ENCODE measurements at places on chromosomes 1 and 21.

DNA sequence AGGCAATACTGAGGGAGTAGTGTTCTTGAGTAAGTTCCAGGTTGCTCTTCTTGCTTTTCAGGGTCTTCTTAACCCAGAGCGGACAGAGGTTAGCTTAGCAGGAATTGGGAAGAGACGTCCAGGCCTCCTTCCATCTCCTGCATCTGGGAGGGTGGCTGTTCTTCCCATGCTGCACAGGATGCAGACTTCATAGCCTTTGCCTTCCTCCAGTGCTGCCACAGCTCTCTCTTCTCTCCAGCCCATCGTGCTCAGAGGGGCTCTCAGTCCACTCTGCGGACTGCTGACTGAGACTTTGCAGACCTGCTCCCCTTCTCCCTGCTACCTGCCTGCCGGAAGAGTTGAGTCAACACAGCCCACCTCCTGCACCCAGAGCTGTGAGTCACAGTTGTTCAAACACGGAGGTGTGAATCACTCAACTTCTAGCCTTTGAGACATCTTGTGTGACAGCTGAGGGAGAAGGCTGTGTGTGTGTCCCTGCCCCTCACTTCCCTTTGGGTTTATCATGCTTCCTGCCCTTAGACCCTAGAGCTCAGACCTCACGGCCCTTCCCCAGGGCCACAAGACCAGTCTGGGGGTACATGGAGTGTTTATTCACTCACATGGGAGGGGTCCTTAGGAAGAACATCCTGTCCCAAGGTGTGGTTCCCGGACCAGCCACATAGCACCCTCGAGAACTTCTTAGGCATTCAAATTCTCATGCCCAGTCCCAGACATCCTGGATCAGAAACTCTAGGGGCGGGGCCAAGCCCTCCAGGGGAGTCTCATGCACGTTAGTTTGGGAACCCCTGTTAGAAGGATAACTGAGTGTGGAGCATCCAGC is 158.3 kb upstream of the CACNA1E start:
- H3K27ac ChIP-seq: no peak overlapping the region
- no peak overlapping the region for H3K4me3 ChIP-seq
- no peaks in the 10 kb centered on the region for H3K36me3 ChIP-seq
- peak; percentile 66 for DNase-seq
- H3K27me3 ChIP-seq: no peaks in the 10 kb centered on the region

GRCh38 chr1:180156631-180157091 is 2.0 kb downstream of the QSOX1 start:
- H3K27me3 ChIP-seq: no peaks in the 10 kb centered on the region
- no peaks in the 10 kb centered on the region for H3K36me3 ChIP-seq
- DNase-seq: no peak
- peaks cover 34% of the 10 kb centered on the region for H3K4me1 ChIP-seq

DNA sequence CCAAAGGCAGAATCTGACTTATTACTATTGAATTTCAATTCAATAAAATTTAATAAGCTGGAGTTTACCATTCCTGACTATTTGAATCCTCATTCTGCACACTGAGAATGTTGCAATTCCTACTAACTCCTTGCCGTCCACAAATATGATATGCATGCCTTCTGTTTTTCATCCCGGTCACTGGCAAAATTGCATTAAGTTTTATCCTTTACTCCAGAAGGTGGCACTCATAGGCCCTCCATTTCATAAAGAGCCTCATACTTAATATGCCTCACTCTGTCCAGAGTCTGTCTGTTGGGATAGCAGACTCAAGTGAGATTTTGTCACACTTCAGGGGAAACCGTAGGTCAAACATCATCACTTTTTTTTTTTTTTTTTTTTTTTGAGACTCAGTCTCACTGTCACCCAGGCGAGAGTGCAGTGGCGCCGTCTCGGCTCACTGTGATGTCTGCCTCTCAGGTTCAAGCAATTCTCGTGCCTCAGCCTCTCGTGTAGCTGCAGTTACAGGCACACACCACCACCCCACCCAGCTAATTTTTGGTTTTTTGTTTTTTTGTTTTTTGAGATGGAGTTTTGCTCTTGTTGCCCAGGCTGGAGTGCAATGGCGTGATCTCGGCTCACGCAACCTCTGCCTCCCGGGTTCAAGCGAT is 27.3 kb downstream of the F11R start:
- no peak overlapping the region for H3K27ac ChIP-seq
- no peaks in the 10 kb centered on the region for H3K27me3 ChIP-seq
- H3K36me3 ChIP-seq: peaks cover 7% of the 10 kb centered on the region
- H3K4me1 ChIP-seq: peaks cover 49% of the 10 kb centered on the region
- H3K4me3 ChIP-seq: no peak overlapping the region

- H3K4me3 ChIP-seq: no peak overlapping the region
- no peak overlapping the region for H3K27ac ChIP-seq
- H3K36me3 ChIP-seq: no peaks in the 10 kb centered on the region
- H3K27me3 ChIP-seq: no peaks in the 10 kb centered on the region
Observed at GRCh38 chr1:230204842-230205241, 137.8 kb downstream of the GALNT2 start.

DNA sequence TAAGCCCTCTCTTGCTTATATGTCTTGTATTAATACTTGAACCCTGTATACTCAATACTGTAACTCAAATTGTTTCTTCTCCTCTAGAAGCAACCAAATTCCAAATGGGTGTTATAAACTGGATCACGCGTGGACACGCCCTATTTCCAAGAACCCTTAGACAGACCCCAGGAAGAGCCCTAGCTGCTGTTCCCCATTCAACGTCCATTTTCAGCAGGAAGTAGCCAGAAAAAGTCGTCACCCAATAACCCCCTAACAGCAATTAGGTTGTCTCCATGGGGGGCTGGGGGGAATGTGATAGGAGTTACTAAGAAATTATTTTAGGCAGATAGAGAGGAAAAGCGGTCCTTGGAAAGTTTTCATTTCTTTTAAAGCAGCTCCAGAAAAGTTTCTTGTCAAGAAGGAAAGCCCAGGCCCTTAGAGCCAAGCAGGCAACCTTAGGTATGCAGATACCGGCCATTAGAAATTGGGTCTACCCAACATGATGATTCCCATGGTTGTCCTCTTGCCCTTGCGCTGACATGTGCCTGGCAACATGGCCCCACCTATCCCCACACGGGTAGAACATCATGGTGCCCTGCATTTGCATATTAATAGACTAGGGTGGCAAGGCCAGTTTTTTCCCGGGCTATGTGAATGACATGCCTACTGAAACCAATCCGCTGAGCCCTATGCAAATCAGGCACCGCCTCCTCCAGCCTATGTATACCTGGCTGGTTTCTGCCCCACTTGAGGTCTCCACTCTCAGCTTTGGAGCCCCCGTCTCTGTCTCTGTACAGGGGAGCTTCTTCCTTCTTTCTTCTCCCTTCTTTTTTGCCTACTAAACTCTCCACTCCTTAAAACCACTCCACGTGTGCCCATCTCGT is 4.0 kb upstream of the CD46 start:
- no peak overlapping the region for H3K4me3 ChIP-seq
- no peak for DNase-seq
- no peaks in the 10 kb centered on the region for H3K27me3 ChIP-seq
- peak overlapping the region; percentile 2 for H3K27ac ChIP-seq

- H3K4me3 ChIP-seq: no peak overlapping the region
- no peaks in the 10 kb centered on the region for H3K4me1 ChIP-seq
- H3K27ac ChIP-seq: no peak overlapping the region
- H3K36me3 ChIP-seq: no peaks in the 10 kb centered on the region
- no peaks in the 10 kb centered on the region for H3K27me3 ChIP-seq
Observed at GRCh38 chr1:125064481-125064880, 3879.7 kb downstream of the SRGAP2C start.

- H3K27ac ChIP-seq: no peak overlapping the region
- H3K27me3 ChIP-seq: no peaks in the 10 kb centered on the region
- no peak overlapping the region for H3K4me3 ChIP-seq
- H3K36me3 ChIP-seq: no peaks in the 10 kb centered on the region
- H3K4me1 ChIP-seq: no peaks in the 10 kb centered on the region
- DNase-seq: no peak
Observed at GRCh38 chr1:198888379-198888943, 249.6 kb downstream of the PTPRC start.

GRCh38 chr1:226863446-226863845 is 7.0 kb upstream of the PSEN2 start:
- peaks cover 34% of the 10 kb centered on the region for H3K4me1 ChIP-seq
- no peak overlapping the region for H3K27ac ChIP-seq
- no peak overlapping the region for H3K4me3 ChIP-seq
- H3K27me3 ChIP-seq: no peaks in the 10 kb centered on the region

DNA sequence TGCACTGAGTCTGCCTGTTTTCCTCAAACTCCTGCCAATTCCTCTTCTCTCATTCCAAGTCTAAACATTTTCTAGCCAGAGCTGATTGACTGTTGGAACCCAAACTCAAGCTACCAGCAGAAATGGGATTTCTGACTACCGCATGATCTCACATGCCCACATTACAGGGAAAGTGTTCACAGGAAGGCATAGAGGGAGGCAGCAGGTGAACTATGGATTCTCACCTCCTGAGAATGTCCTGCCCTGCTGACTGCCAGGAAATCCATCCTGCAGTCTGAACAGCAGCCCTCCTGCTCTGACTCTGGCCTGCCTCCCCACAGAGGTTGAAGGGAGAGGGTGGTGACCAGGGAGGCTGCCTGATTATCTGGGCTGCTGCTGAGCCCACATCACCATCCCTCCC is 22.5 kb downstream of the IQGAP3 start:
- H3K27ac ChIP-seq: no peak overlapping the region
- no peak for DNase-seq

- H3K4me3 ChIP-seq: no peak overlapping the region
- DNase-seq: no peak
- no peaks in the 10 kb centered on the region for H3K36me3 ChIP-seq
- H3K27ac ChIP-seq: no peak overlapping the region
Observed at GRCh38 chr1:7905262-7905661, 35.4 kb downstream of the TNFRSF9 start.

DNA sequence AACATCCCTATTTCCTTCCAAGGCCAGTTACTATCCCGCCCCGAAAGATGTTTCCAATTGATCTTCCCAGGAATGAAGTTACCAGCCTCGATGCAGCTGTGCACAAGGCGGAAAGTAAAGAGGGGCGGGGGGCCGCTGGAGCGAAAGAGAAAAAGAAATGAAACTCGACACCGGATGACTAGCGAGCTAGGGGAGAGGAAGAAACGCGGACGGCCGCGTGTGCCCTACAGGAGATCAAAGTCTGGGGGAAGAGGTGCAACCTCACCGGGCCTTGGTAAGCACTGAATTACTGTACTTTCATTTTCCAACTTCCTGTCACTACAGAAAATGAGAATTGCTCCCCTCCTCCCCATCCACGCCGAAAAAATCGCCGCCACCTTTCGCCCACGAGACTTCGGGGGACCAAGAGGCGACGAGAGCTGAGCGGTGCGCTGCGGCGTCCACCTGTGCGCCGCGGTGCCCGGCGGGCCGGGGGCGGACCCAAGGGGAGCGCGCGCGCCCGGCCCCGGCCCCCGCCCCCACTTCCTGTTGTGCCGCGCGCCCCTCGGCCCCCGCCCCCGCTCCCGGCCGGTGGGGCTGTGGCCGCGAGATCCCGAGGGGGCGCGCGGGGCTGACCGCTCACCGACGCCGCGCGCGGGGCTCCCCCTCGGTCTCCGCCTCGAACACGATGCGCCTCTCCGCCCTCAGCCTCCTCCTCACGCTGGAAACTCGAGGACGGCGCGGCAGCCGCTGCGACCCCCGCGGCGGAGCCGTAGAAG is 622 bp downstream of the ELK4 start:
- H3K4me1 ChIP-seq: peaks cover 16% of the 10 kb centered on the region
- peak overlapping the region; percentile 96 for H3K27ac ChIP-seq
- peaks cover 3% of the 10 kb centered on the region for H3K36me3 ChIP-seq
- peak overlapping the region; percentile 88 for H3K4me3 ChIP-seq
- no peaks in the 10 kb centered on the region for H3K27me3 ChIP-seq
- peak; percentile 43 for DNase-seq

GRCh38 chr1:173234899-173235298 is 27.8 kb upstream of the TNFSF4 start:
- H3K4me3 ChIP-seq: no peak overlapping the region
- H3K36me3 ChIP-seq: no peaks in the 10 kb centered on the region
- no peak for DNase-seq
- no peak overlapping the region for H3K27ac ChIP-seq
- H3K27me3 ChIP-seq: no peaks in the 10 kb centered on the region

- H3K4me1 ChIP-seq: no peaks in the 10 kb centered on the region
- no peak overlapping the region for H3K27ac ChIP-seq
- no peaks in the 10 kb centered on the region for H3K36me3 ChIP-seq
- no peak for DNase-seq
- no peaks in the 10 kb centered on the region for H3K27me3 ChIP-seq
Observed at GRCh38 chr21:31135531-31136184, 97.4 kb upstream of the KRTAP19-8 start.

DNA sequence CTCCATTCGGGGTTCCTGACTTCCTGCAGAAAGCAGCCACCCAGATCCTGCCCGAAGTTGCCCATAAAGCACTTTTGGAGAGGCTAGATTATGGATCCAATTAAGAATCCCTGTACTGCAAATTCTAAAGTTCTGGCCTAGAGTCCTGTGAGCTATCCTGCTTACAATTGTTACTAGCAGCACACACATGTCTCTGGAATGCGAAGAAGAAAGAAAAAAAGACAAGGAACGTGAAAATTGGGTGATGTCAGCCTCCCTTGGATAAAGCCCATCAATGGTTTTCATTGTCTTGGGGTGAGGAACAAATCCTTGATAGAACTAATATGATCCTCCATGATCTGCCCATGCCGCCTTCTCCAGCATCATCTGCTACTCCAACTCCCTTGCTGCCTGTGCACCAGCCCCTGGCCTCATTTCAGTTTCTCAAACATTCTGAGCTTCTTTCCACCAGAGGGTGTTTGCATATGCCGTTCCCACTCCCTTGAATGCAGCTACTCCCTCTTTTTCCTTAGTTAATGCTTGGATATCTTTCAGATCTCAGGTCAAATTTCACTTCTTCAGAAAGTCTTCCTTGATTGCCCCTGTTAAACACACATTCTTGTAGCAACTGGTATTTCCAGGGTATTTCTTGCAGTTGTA is 94.0 kb downstream of the ST6GALNAC5 start:
- H3K27ac ChIP-seq: no peak overlapping the region
- no peak for DNase-seq
- H3K27me3 ChIP-seq: no peaks in the 10 kb centered on the region
- H3K36me3 ChIP-seq: no peaks in the 10 kb centered on the region
- no peak overlapping the region for H3K4me3 ChIP-seq

DNA sequence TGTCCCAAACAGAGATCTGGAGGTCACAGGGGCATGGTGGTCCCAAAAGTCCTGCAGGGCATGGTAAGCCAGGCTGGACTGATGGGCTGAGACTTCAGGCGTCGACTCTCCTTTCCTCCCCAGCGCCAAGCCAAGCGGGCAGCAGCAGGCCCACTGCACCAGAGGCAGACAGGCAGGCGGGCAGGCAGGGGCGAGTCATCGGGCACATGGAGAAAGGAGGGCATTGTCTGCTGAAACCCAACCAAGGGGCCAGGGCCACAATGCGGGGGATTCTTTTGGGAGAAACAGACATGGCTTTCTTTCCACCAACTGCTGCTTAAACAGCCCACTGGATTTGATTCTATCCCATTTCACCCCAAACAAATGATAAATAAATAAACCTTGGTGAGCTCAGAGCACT is 46.2 kb downstream of the TRABD2B start:
- no peaks in the 10 kb centered on the region for H3K36me3 ChIP-seq
- no peak overlapping the region for H3K4me3 ChIP-seq
- no peaks in the 10 kb centered on the region for H3K4me1 ChIP-seq
- H3K27me3 ChIP-seq: 0 out of 2 replicates have a peak, but pooled peaks cover 4% of the 10 kb centered on the region

- H3K27ac ChIP-seq: no peak overlapping the region
- H3K4me1 ChIP-seq: no peaks in the 10 kb centered on the region
- H3K36me3 ChIP-seq: peaks cover 10% of the 10 kb centered on the region
Observed at GRCh38 chr1:248913933-248914332, 7.9 kb downstream of the PGBD2 start.

Measured in HCT116 (cell line).